Substantia nigra (tissue), 51 donors: ENCODE measurements at places on chromosomes 13 and 19.

DNA sequence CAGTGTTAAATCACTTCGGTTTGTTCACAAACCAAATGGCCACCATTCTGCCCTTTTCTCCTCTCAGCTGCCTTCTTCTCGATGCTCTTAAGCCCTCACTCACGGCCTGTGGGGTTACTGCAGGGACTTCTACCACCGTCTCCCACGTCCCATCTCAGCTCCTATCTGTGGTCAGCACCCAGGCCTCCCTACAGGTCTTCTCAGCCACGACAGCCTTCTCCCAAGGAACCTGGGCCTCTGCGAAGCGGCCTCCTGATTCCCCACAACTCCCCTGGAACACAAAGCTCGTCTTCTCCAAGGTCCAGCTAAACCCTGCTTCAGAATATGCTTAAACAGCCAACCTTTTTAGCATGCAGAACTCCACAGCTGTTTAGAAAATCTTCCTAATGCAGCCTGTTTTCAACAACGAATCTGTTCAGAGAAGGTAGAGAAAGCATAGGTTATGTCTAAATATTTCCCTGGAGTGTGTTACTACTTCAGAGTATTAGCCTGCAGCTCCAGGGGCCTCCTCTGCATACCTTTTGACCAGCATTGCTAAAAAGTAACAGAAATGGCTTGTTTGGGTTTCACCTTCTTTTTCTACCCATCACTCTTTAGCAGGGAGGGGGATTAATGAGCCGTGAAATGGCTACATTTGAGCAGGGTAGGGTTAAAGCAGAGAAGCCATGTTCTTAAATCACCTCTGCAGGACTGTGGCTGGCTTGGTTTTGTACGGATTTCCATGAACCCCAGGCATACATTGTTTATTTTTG, 104.0 kb downstream of the COL4A2 start:
- DNase-seq = no peak

DNA sequence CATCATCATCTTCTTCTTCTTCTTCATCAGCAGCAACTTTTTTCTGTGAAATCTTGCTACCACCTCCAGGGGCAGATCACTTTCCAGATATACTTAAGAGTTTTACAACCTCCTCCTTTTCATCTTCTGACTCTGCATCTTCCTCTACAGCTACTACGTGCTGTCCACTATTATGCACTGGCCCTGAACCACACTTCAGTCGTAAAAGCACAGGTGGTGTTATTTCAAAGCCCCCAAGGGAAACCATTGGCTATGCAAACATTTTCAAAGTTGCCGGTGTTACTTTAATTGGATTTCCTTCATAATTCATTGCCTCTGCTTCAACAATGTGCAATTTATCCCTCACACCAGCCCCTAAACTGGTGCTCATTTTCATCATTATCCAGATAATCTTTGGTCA, 75.0 kb downstream of the POLR1D start:
- DNase-seq = no peak

DNA sequence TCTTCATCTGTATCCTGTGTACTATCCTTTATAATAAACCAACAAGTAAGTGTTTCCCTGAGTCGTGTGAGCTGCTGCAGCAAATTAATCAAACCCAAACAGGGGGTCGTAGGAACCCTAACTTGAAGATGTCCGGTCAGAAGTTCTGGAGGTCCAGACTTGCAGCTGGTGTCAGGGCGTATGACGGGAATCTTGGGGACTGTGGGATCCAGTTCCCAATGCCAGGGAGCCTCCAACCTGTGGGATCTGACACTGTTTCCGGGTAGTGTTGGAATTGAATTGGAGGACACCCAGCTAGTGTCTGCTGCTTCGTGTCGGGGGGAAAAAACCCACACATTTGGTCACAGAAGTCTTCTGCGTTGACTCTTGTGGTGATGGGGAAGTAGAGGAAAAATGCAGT, 52.1 kb upstream of the AMER2 start:
- DNase-seq = no peak

DNA sequence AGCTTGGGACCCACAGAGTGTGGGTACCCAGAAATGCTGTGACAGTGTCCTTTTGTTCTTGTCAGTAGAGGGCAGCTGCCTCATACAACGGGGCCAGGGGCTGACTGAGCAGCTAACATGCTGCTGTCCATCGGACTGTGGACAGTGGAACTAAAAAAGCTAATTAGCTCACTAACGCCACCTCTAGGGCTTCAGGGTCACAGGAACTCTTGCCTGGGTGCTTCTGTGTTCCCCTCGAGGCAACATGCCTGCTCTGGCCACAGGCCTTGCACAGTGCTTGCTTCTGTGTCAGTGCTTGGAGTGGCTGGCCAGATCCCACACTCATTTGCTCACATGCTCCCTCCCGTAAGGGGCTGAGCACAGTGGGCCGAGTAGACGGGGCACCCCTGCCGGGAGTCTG, 377.0 kb downstream of the OLFM4 start:
- no peak for DNase-seq

GRCh38 chr19:22619371-22619770, 14.8 kb upstream of the ZNF492 start:
- peak; percentile 15 for DNase-seq

DNA sequence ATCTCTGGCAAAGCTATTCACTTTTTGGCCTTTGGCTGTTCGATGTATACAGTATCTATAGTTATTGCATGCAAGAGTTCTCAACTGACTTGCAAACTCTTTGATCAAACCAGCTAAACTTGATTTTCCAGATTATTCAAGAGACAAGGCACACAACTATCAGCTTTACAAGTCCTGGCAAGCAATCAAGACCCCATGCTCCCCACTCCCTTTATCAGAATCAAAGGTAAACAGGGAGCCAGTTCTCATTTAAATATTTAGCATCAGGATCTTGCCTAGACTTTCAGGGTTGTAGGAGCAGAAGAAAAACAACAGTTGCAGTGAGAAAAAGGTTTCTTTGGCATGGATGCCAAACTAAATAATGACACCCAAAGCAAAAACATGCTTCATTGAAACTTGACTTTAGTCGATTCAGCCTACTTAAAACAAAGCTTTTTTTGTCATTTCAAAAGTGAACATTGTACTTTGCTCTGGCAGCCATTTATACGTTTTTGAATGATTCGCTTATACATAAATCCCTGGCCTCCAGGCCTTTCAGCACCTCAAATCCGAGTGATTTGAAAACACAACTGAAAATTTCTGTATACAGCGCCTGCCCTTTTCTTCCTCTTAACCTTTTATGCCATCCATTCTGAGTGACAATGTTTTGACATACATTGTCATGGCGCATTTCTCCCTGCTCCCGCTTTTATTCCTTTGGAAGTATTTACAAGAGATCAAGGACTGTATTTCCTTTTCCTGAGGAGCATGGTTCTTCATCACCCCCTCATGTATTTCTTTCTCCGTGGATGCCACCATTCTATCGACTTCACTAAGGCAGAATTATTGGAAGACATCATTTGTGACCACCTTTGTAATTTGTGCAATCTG, 340.8 kb downstream of the KLF5 start:
- DNase-seq = no peak

DNA sequence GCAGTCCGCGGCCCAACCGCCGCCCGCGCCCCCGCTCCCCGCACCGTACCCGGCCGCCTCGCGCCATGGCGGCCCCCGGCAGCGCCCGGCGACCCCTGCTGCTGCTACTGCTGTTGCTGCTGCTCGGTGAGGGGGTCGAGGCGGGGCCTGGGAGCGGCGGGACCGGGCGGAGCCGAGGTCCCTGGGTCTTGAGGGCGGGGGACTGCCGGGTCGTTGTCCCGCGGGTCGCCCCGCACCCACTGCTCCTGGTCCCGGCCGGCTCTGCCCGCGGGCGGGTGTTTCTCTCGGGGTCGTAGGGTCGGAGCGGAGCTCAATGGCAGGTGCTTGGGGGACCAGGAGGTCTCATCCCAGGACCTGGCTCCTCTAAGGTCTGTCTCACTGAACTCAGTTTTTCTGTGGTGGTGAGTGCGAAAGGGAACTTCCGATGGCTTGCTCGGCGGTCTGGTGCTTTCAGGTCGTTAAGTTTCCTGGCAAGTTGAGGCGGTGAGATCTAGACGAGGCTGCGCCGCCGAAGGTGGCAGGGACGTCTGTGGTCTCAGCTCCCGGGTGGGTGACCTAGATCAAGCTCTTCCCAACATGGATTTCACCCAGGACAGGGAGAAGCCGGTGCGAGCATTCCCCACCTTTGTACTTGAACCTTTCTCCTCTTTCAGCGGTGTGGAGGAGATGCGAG, 467 bp downstream of the LAMP1 start:
- peak; percentile 53 for DNase-seq

DNA sequence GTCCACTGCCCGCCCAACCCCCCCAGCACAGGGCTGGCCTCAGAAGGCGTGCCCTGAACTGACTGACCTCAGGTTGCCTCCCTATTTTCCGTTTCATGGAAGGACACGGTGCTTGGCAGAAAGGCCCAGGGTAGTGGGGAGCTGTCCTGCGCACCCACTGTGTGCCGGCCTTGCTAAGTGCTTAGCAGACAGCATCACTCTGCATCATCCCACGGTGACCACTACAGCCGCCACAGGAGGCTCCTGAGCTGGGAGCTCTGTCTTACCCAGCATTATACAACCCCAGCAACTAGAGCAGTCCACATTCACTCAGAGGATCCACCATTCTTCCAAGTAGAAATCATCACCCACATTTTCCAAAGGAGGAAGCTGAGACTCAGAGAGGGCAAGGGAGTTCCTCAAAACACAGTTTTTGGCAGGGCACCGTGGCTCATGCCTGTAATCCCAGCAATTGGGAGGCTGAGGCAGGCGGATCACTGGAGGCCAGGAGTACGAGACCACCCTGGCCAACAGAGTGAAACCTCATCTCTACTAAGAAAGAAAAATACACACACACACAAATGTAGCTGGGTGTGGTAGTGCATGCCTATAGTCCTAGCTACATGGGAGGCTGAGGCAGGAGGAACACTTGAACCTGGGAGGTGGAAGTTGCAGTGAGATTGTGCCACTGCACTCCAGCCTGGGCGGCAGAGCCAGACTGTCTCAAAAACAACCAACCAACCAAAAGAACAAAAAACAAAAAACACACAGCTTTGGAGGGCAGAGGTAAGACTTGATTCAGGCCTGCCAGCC, 1.6 kb downstream of the SBK2 start:
- DNase-seq = no peak

DNA sequence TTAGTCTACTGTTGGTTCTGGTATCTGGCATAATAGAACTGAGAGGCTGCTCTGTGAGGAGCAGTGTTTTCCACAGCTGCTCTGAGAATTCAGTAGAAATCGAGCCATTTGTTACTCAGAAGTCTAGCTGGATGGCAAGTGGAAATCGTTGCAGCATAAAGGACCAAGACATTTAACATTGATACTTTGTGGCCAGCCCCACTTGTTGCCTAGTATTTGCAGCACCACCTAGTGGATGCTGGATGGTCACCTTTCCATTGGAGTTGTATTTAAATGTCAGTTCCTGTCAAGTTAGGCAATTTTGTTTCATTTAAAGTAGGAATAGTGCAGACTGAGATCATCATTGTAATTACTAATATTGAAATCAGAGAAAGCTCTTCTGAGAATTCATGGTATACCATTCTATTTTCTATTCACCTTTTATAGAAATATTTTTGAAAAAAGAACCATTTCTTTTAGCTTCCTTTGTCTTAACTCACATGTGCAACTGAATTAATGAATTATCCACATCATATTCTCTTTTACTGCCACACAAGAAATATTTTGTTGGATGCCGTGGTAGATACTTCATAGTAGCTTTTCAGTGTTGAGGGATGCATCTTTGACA, 64.6 kb downstream of the PDS5B start:
- DNase-seq = peak; percentile 26

GRCh38 chr19:12665281-12665573, 1.3 kb downstream of the MAN2B1 start:
- DNase-seq = peak; percentile 38

GRCh38 chr13:21812192-21812626, 141.3 kb downstream of the FGF9 start:
- no peak for DNase-seq
